ENCODE measurements at places on chromosomes 5 and 9. TPM values are rescaled to one million over a fixed set of nuclear protein-coding genes. Genes with fewer than 3 reads are reported as not detected.

- DNase-seq, result no peak
These were observed 612 bp upstream of the ATG10 start for GRCh38 chr5:81971111-81971711.

- DNase-seq, result no peak
These were observed 74.3 kb downstream of the COL23A1 start for GRCh38 chr5:178515776-178516503.

Gene PFN3
- total RNA-seq, result not detected

- DNase-seq, result no peak
These were observed 1.4 kb downstream of the SRA1 start for GRCh38 chr5:140555747-140556312.

GRCh38 chr9:114791312-114791711 is 14.5 kb downstream of the TNFSF15 start:
- no peak for DNase-seq
